RPMI8226 (cell line): ENCODE measurements at places on chromosomes 5 and 9.

GRCh38 chr9:19728101-19728500, 60.7 kb downstream of the SLC24A2 start:
- DNase-seq = no peak

- no peak for DNase-seq
Measured at GRCh38 chr5:170769246-170769645, 14.3 kb upstream of the GABRP start.

- DNase-seq = no peak
Measured at GRCh38 chr9:108911820-108912219, 22.1 kb downstream of the ELP1 start.

DNA sequence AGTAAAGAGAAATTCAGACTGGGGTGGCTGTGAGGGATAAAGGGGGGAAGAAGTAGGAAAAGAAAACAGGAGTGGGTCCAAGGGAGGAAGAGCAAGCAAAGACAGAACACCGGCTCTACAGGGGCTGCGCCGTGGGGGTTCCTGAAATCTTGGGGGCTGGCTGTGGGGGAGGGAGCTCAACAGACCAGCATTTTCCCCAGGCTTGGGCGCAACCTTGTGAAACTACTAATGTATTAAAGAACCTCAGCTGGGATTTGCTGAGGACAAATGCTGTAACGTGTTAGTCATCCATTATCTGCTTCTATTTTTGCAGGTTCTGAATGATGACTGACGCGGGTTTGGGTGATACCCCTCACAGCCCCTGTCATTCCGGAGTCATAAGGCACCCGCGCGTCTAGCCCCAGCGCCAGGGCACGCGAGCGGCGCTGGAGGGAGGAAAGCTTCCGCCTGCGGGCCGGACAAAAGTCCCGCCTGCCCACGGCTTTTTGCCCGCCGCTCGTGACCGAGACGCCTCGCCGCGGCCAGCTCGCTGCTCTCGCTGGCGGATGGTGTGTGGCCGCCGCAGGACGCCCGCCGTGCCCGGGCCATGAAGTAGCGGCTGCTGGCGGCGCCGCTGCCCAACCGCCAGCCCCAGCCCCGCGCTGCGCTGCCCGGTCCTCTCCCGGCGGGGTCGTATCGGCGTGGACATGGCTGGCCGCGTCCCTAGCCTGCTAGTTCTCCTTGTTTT, 110.6 kb downstream of the PAM start:
- peak; percentile 38 for DNase-seq

DNA sequence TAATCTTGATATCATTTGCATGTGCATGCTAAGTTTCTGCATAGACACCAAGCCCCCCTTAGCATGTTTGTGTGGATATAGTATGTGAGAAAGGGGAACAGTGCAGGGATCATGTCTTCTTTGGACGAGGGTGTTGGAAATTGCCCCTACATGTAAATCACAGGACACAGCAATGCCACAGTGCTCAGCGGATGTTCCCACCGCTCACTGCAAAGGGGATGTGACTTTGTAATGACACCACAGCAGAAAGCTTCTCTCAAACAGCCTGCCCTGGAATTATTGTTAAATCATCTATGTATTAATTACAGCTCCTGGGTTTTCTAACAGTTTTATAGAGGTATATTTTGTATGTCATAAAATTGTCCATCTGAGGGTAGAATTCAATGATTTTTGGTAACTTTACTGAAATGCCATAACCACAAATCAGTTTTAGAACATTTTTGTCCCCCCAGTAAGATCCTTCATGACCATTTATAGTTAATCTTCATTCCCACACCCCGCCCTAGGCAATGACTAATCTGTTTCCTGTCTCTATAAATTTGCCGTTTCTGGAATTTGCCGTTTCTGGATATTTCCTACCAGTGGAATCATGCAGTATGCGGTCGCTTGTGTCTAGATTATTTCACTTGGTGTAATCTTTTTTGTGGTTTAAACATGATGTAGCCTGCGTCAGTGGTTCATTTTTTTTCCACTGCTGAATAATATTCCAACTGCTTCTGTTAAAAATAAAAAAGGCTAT, 648.5 kb upstream of the WWC1 start:
- DNase-seq = no peak
